ENCODE measurements at places on chromosomes 12 and 14.

DNA sequence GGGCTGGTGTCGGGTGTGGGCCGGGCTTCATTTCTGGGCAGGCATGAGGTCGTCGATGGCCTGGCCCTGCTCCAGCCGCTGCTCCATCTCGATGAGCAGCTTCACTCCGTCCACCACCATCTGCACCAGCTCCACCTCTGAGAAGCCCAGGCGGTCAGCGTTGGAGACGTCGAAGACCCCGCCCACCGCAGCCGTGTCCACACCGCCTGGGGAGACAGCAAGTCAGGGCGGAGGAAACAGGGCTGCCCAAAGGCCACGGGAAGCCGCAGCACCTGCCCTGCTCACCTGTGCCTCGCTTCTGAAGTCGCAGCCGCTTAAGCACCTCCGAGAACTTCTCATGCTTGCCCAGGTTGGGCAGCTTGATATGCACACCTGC is 2.8 kb downstream of the CKB start:
- no peak for DNase-seq

GRCh38 chr14:53951627-53952303 is 4.9 kb downstream of the BMP4 start:
- no peak for DNase-seq

GRCh38 chr12:17296882-17297281 is 690.9 kb upstream of the LMO3 start:
- DNase-seq = no peak

- DNase-seq = peak; percentile 29
Observed at GRCh38 chr14:54877015-54877702, 25.5 kb downstream of the GCH1 start.

GRCh38 chr12:76029982-76030340 is 1.6 kb downstream of the PHLDA1 start:
- peak; percentile 40 for DNase-seq

- DNase-seq = no peak
Observed at GRCh38 chr14:99324291-99324690, 52.3 kb upstream of the BCL11B start.

GRCh38 chr14:61812347-61813095 is 50.3 kb downstream of the SNAPC1 start:
- no peak for DNase-seq

GRCh38 chr12:70842942-70843341 is 77.6 kb downstream of the PTPRR start:
- DNase-seq = no peak

DNA sequence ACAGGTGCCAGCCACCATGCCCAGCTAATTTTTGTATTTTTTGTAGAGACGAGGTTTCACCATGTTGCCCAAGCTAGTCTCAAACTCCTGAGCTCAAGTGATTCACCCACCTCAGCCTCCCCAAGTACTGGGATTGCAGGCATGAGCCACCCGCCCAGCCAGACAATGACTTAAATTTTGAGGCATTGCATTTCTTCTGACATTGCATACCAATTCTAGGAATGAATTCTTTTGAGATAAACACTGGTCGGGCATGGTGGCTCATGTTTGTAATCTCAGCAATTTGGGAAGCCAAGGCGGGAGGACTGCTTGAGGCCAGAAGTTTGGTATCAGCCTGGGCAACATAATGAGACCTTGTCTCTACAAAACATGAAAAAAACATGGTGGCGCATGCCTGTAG is 2.5 kb upstream of the CELA1 start:
- DNase-seq = peak; percentile 26

- no peak for DNase-seq
Observed at GRCh38 chr14:104752423-104752734, 568 bp upstream of the SIVA1 start.

DNA sequence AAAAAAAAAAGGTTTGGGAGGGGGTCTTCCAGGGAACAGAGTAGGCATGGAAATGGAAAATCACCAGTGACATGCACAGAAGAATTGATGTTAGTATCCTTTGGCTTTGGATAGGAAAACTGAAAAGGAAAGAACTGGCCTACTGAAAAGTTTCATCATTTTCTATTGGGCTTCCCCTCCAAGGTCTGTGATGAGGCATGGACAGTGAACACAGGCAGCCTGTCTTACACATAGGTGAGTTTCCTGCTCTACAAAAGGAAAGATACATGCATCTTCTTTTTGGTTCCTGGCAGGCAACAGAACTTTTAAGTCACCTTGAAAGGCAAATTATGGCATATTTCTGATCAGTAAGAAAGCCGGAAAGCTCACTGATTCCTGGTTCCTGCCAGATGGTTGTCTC is 5.8 kb downstream of the BMAL2 start:
- no peak for DNase-seq

GRCh38 chr14:80213602-80214001 is 2.3 kb upstream of the DIO2 start:
- peak; percentile 69 for DNase-seq

DNA sequence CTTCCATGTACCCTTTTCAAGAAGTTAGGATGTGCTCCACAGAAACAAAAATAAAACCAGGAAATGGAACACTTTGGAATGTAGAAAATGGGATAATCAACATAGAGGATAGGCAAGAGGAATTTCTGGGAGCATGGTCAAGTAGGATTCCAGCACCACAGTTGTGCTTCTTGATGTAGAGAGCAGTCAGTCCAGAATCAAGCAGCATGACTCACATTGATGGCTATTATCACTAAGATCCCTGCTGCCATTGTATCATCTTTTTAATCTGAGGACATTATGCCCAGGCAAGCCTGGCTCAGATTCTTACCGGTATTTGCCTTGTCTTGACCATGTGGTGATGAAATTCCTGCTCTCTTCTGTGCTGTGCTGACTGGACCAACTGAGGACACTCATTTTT is 5.7 kb downstream of the ETFRF1 start:
- DNase-seq = peak; percentile 80

- peak; percentile 92 for DNase-seq
Observed at GRCh38 chr12:57935839-57936512, 5.4 kb upstream of the ATP23 start.

- no peak for DNase-seq
Observed at GRCh38 chr12:123491056-123491455, 33.1 kb downstream of the SNRNP35 start.

DNA sequence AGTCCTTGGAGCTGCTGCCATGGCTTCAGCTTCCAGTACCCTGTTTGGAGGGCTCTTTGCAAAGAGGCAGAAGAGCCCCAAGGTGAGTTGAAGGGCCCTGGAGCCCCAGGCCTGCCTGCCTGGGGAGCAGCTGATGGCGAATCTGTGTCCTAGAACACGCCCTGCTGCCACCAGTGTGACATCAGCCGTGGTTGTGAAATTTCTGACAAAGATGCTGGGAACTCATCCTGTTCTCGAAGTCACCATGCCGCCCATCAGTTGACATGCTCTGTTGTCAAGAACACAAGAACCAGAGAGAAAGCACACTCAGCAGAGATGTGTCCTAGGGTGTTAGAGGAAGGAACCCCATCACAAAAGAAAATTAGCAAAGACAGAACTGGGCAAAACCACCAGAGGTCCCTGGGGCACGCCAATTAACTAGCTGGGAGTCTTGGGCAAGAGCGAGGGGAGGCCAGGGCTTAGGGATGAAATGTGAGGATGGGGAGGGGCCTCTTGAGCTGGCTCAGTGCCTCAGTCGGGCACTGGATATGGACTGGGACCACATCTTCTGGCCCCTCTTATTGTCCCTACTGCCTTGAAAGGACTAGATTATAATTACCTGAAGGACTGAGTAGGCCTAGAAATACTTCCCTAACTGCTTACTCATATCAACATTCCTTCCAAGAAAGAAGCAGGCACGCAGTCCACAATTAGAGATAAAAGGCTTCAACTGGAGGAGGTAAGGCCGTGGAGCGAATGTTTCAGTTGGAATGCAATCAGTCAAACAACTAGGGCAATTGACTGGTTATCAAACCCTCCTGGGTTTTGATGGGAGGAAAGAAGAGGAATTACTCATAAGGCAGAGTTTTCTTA is 163.1 kb downstream of the CACNA1C start:
- peak; percentile 88 for DNase-seq

DNA sequence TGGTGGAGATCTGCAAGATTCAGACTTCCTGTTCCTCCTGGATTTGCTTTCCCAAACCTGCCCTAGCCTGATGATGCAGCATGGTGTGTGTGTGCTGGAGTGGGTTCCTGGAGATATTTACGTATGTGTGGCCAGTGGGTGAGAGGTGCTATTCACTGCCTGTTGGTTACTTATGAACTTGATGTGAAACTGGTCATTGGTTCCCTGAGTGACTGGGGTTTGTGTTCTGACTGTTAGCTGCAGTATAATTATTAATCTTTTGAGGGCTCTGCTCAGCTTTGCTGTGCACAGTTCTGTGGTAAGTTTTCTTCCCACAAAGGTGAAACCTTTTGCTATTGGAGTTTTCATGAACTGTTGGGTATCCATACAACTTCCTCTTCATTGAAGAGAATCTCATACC is 541.8 kb upstream of the FBXO33 start:
- no peak for DNase-seq

GRCh38 chr14:20755037-20755436 is 9.3 kb downstream of the EDDM3A start:
- DNase-seq = no peak

DNA sequence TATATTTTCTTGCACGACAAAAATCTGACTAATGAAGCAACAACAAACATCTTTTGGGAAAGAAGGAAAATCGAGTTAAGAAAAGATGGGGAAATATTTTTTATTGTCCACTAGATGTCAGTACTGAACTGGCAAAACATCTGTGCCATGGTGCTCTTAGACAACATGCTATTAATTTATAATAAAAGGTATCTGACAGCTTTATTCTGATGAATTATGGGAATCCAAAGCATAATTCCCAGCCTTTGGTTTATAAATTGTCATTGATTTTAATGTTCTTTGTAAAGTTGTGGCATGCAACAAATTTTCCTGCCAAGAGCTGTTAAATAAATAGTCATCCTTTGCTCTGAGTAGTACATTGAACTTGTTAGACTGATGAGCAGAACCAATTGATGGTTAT is 231.2 kb downstream of the ETNK1 start:
- peak; percentile 41 for DNase-seq

DNA sequence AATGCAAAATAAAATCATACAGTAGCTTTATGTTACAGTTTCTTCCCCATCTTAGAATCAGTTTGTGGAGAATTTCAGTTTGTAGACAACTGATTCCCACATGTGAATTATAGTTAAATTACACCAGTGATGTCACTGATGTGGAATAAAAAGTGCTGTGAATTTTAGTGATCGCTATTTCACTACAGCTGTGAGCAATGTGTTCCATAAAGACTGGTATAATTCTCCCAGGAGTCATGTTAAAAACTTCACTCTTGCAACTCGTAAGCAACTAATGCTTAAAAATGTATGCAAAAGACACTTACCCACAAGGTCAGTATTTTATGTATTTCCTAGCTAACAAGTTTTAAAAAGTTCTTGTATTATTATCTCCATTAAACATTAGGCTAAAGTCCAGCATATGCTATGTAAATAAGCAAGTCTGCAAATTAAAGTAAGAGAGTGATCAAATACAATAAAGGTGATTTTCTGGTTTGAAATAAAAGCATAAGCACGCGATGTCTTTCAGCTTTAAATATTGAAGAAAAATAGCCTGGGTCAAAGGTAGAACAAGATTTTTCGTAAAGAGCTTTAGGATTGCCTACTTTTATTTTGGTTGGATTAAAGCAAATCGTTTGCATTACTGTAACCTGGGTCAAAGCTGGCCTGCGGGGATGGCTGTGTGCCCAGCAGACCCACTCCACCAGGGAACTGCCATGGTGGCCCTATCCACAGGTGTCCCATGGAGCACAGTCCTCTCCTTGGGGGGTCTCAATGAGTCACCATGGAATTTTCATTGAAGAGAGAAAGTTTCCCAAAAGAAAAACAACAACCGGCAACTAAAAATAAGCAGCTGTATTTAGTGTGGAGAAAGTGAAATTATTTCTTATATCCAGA is 12.7 kb upstream of the LRIG3 start:
- DNase-seq = peak; percentile 35

- no peak for DNase-seq
Observed at GRCh38 chr12:120736404-120737331, 11.0 kb downstream of the ACADS start.

- no peak for DNase-seq
Observed at GRCh38 chr14:100612986-100613385, 25.8 kb upstream of the BEGAIN start.

GRCh38 chr14:74951443-74952179 is 3.8 kb downstream of the PGF start:
- DNase-seq = no peak

DNA sequence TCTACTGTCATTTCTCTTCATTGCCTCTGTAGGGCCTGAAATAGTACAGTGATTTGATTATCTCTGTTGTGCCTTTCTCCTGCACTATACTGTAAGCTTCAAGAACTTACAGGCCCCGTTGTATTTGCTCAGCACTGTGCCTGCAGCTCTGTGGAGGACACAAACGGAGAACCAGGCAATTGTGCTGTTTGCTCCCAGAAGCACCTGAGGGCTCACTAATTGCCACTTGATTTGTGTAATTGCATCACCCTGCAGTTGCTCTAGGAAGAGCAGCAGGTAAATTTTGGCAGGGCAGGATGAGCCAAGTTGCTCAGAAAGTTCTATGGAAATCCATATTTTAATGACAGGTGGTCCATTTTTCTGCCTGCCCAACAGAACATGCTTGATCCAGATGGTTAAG is 11.6 kb upstream of the KRT82 start:
- no peak for DNase-seq

- DNase-seq = no peak
Observed at GRCh38 chr12:76916170-76916540, 37.3 kb upstream of the CSRP2 start.

DNA sequence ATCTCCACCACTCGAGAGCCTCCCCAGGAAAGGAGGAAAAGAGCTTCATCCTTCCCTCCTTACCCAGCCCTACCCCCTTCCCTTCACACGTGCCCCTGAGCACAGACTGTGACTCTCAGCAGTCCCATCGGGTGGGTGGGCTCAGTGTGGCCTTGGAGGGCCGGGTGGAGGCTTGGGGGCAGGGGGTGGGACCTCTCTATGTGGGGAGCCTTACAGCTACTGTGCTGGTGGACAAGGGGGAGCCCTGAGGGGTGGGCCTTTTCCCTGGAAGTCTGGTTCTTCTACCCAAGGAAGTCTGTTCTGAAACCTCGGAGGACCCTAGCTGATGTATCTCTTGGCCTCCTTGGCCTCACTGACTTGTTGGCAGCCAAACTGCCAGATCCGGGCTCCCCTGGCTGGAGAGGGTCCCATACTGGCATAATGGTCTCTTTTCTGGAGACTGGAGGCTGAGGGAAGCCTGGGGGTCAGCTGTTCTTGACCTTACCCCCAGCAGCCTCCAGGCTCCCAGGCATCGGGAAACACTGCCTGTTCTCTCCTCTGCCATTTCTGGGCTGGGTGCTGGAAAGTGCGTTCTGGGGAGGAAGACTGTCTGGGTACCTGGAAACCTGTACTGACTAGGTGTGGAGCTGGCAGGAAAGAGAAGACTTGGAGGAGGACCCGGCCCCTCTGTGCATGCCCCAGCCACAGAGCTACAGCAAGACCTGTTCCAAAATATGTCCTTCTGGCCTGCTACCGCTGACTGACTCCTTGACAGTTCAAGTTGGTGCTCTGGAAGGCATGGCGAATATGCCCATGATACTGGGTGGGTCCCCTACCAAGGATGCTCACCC is 7.6 kb downstream of the VASH1 start:
- no peak for DNase-seq

GRCh38 chr12:108849660-108850059 is 7.7 kb downstream of the SSH1 start:
- peak; percentile 85 for DNase-seq

GRCh38 chr12:102962986-102963385 is 5.5 kb downstream of the ASCL1 start:
- no peak for DNase-seq

- no peak for DNase-seq
Observed at GRCh38 chr14:55838529-55839052, 258.6 kb downstream of the KTN1 start.
